Stimulated activated CD8-positive, alpha-beta memory T cell treated with anti-CD3 and anti-CD28 coated beads, Interleukin-15, amount 100 ng/mL, for 48 hours (primary cell): ENCODE measurements at places on chromosomes 2 and 18.

DNA sequence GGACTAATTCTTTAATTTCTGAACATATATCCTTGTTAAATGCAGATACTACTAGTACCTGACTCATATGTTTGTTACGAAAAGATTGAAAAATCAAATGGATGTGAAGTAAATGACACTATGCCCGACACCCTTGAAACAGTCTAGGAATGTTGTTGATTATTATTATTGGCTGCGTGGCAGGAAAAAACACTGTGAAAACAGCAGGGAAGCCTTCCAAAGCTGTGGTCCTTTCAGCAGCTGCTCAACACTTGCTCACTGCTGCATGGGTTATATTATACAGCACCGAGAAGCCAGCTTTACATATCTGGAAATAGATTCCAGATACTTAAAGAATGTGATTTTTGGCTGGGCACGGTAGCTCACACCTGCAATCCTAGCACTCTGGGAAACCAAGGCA, 26.5 kb downstream of the CRYGD start:
- no peak for DNase-seq

DNA sequence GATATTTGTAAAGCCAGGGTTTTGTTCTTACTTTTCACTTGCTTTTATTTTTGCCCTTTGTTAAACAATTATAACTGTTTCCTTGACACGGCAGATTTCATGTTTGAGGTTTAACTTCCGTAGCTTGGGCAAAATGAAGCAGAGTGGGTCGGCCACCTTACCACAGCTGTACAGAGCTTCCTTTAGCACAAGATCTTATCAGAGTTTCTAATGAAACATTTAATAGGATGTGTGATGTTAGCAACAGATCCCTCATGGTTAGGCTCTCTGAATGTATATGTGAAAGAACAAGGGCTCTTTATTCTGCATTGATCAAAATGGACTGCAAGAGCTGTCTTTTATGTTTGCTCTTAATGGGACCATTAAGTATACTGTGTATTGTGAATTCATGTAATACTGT, 22.3 kb downstream of the RNF125 start:
- DNase-seq = peak; percentile 58

DNA sequence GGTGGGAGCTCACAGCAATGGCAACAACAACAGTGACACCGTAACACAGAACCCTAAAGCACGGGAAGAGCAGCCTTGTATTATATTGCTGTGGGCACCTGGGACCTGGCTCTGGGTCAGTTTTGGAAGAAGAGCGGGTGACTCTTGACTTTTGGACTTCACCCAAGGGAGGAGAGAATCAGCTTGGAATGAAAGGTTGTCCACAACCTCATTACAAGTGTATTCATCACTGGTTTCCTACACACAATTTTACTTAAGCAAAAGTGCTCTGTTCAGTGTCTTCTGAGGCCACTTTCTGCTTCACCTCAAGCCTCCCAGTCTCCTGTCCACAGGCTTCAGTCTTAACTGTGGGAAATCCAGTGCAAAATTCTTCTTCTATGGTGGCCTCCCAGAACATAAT, 263.8 kb downstream of the KCNE4 start:
- no peak for DNase-seq

DNA sequence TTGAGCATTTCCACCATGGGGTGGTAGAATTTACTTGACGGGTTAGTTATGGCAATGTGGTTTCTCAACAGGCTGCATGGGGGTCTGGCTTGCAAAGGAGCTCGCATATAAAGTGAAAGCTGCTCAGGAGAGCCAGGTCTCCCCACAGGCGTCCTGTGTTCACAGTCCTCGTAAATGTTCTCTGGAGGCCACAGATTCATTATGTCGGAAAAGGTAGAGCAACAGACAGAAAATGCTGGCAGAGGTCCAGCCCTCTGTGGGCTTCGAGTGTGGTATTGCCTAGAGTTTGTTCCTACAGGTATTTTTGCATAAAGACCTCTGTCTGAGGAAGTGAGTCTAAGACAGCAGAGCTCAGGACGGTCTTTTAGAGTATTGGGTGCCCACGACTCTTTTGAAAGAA, 96.4 kb downstream of the CDCA7 start:
- DNase-seq = no peak

- no peak for DNase-seq
These were observed 119.0 kb upstream of the ZFP36L2 start for GRCh38 chr2:43345391-43345813.

GRCh38 chr2:240462707-240463273, 27.3 kb downstream of the GPC1 start:
- DNase-seq = no peak

DNA sequence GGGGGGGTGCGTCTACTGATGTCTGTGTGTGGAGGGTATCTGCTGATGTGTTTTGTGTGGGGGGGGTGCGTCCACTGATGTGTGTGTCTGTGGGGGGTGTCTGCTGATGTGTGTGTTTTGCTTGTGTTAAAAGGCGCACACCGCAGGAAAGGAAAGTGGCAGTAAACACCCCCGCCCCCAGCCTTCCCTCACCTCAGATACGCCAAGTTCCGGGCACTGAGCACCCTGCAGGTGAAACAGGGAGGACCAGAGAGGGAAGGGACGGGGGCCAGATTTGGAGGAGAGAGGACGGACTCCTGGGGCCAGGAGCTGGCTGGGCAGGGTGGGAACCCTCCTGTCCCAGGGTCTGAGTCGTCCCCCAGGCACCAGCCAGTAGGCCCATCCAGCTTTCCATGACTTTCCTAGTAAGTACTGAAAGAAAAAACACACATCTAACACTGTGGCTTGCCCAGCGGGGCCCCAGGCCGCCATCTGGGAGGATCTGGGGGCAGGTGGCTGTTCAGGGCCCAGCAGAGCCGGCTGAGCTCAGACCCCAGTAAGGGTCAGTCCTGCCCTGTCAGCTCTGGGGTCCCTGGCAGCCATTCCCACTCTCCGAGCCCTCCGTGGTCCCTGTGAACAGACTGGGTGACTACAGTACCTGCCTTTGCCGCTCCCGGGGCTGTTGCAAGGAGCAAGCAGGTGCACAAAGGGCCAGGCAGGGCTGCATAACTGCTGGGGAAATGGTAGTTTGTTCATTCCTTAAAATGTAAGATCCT, 126.9 kb downstream of the NFATC1 start:
- DNase-seq = peak; percentile 66
